Calu3 (cell line): ENCODE measurements at places on chromosomes 6 and 20. TPM values are rescaled to one million over a fixed set of nuclear protein-coding genes. Genes with fewer than 3 reads are reported as not detected.

The LY6G6C gene
- 1.0 TPM in 1 of 2 replicates, not detected in the other for total RNA-seq

- no peak for DNase-seq
Observed at GRCh38 chr6:134177753-134178160, 125.3 kb upstream of the SLC2A12 start.

GRCh38 chr6:140567466-140567865, 1193.0 kb upstream of the CITED2 start:
- no peak for DNase-seq

GRCh38 chr20:46349035-46349741, 40.9 kb upstream of the CDH22 start:
- DNase-seq = peak; percentile 74
